ENCODE measurements at places on chromosomes 1 and 21.

GRCh38 chr1:70041317-70042045 is 163.9 kb downstream of the LRRC40 start:
- DNase-seq = no peak

DNA sequence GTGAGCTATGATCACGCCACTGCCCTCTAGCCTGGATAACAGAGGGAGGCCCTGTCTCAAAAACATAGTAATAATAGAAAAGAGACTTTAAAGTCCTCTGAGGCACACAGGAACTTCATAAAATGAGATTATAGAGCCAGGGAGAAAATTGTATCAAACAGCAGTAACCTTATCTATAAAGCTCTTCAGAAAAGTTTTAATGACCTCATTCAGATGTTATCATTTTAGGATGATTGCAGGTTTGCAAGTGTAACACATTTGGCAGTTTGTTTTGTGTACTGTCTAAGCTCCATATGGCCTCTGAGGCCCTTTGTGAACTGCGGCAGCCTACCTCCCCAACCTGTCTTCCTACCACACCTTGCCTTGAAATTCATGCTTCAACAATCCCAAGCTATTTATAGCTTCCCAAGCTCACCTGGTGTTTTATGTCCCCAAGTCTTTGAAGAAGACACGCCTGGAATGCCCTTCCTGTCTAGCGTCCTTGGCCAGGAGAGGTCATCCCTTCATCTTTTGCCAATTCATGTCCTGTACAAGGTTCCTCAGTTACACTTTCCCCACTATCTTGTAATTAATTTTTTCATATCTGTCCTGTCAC is 8.5 kb upstream of the AKNAD1 start:
- no peak for DNase-seq

DNA sequence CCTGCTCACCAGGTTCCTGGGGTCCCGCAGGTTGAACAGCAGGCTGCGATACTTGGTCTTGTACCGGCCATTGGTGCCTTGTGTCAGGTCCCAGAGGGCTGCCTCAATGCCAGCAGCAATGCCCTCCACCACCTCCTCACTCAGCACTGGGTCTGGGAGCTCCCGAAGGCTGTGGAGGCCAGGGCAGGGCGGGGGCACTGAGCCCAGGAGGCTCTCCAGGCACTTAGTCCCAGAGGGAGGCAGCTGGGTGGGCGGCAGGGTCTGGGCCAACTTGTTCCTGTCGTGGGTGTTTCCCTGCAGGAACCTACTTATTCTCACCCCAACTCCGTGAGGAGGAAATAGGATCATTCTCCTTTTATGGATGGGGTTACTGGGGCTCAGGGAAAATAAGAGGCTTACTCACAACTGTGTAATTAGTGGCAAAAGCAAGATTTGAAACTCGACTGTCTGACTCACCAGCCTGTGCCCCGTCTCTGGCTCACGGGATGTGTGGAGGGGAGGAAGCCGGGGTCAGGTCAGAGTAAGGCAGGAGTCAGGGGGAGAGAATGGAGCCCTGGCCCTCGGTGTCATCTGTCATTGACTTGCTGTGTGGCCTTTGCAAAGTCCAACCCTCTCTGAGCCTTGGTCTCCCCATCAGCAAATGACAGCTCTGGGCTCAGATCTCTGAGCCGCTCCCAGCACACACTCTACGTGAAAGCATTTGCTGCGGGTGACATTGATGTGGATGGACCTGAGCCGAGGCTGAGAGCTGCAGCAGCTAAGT is 17.2 kb downstream of the SPOCD1 start:
- no peak for DNase-seq

GRCh38 chr1:227891223-227891954 is 56.3 kb downstream of the WNT9A start:
- DNase-seq = no peak

GRCh38 chr1:94540440-94541245 is 916 bp downstream of the F3 start:
- no peak for DNase-seq

- DNase-seq = no peak
Measured at GRCh38 chr1:47347735-47348134, 14.1 kb downstream of the CMPK1 start.

- DNase-seq = no peak
Measured at GRCh38 chr1:229752679-229753078, 126.6 kb downstream of the URB2 start.

GRCh38 chr1:68228851-68229250 is 3.5 kb downstream of the WLS start:
- no peak for DNase-seq

DNA sequence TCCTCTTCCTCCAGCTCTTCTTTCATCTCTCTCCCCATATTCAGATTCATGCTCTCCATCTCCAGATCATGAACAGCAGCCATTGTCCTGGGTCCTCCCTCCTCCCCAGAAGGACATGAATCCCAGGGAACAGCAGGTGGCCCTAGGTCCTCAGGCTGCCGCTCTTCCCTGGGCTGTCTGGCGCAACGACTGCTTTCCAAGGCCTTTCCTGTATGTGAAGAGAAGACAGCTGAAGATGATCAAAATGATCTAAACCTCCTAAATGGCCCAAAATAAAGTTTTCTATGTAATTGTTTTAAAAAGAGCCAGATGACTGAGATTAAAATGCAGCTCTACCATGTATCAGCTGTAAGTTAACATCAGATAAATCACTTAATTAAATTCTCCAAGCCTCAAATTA is 22.5 kb downstream of the RHBDL2 start:
- no peak for DNase-seq

- no peak for DNase-seq
Measured at GRCh38 chr1:87466621-87467020, 137.9 kb downstream of the LMO4 start.

- peak; percentile 54 for DNase-seq
Measured at GRCh38 chr1:214328770-214329469, 48.0 kb downstream of the SMYD2 start.

GRCh38 chr1:240239309-240239708 is 147.6 kb downstream of the FMN2 start:
- no peak for DNase-seq

DNA sequence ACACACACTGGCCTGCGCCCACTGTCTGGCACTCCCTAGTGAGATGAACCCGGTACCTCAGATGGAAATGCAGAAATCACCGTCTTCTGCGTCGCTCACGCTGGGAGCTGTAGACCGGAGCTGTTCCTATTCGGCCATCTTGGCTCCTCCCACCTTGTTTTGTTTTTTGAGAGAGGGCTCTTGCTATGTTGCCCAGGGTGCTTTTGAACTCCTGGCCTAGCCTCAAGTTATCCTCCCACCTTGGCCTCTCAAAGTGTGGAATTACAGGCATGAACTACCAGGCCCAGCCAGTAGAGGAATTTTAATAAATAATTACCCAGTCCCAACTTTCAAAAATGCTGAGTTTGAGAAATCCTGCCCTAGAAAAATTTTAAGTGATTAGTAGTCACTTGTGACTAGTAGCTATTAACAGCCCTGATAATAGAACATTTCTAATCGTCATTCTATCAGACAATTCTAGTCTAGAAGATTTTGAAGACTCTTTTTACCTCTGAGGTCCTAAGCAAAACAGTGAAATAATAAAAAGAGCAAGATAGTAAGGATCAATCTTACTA is 30.9 kb upstream of the SLC35D1 start:
- no peak for DNase-seq

DNA sequence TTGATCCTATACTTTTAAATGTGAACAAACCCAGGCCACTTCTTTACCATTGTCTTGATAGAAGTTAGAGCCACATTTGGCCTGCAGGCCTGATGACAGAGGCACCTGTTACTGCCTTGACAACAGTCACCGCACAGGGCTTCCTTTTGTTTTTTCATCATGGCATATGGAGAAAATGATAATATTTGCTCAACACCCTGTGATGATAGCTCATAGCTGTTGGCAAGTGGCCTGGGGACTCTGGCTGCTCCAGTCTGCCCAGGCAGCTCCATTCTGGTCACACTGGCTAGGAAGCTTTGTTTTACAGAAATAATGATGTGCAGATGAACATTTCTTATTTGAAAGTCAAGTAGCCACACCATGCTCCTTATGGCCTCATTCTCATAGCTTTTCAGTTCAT is 89.6 kb upstream of the GPR88 start:
- DNase-seq = no peak

GRCh38 chr1:175157200-175157599 is 35.4 kb downstream of the KIAA0040 start:
- no peak for DNase-seq

DNA sequence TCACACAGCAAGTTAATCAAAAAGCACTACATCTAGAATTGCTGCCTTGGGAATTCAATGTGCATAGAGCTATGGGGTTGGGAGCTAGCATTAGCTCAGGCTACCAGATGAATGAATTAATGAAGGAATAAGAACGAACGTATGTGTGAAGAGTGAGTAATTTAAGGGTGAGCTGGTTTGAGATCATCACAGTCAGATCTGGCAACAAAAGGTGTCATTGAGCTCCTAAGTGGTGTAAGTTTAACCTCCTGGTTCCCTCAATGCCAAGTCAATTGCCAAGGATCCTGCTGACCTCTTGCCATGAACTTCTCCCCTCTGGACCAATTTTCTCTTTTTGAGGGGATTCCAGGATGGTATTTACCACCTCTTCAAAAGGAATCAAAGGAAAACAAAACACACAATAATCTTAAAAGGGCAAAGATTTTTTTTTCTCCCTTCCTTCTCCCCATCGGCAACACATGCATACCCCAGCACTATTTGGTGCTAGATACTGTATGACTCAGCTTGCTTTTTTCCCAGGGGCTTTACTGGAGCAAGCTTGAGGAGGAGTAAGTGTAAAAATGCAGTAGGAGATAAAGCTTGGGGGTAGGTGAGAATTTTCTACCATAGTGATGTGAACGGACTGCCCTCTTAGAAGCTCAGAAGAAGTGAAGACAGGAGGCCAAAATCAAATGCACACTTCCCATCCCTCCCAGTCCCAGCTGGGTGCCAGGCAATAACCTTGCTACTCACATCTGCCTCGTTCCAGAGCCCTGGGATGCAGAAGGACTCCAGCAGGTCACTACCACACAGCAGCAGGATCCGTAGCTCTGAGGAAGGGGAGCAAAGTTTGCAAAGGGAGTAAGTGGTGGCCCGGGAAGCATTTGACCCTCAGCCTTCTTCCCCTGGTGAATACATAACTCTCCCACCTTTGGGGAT is 92.0 kb downstream of the LAMC2 start:
- no peak for DNase-seq

DNA sequence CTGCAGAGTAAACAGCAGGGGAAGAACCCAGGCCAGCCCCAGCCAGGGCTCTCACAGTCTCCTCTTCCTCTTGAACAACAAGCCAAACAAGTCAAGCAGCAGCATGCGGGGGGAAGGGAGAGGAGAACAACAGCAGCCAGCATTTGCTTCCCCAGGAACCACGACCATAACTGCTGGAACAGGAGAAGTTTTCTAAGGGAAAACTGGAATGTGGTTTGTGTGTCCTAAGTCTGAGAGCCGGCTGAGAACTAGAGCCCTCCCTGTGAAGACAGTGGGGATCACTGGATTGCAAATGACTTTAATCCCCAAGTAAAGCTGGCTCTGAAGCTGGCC is 48.2 kb downstream of the COQ8A start:
- DNase-seq = no peak

DNA sequence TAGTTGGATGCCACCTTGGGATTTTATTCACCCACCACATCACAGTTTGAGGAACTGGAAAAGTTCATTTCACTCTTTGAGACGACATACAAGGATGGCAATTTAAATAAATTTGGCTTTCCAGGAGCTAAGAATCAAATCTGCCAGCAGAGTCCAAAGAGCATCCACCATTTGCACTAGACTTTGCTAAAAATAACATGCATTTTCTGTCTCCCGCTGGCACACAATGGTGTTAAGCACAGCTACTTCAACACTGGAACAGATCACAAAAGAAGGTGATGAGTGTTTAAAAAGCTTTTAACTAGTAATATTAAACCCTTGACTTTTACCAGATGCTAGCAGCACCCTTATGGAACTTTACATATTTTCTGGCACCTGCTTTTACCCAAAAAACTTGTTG is 44.6 kb downstream of the MAEL start:
- DNase-seq = no peak

DNA sequence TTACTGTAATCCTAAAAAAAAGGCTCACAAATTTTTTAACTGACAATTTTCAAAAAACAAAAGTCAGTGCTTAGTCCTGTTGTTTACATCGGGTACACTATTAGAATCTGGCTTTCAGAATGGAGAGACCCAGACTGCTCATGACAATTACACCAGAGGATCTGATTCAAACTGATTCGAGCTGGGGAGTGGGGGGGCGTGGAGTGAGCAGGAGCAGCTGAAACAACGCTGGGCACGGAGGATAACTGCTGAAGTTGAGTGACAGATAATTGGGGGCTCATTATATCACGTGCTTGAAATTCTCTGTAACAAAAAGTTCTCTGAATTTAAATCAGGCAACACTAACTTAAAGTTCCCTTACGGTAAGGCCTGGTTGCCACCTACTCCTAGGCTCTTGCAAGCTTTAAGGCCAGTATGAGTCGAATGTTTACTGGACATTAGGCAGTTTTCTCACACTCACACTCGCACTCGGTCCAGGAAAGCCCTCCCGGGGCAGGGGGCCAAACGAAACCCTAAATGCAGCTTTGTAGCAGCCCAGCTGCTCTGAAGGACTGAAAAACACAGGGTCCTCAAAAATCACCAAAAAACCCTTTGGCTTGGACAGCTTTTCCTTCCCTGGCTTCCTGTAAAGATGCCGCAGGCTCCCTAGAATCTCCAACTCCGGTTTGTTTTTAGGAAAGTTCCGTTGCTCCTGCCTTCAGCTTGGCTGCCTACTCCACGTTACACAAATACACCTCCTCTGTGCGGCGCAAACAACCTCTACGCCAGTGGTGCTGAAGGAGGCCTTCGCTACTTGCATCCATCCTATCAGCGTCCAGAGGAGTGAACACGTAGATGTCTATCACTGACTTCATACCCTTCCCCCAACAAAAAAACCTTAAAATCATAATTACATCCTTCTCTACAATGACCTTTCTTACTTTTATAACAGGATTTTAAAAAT is 42.9 kb downstream of the CAPZB start:
- no peak for DNase-seq

GRCh38 chr1:15323351-15323988 is 76.4 kb downstream of the FHAD1 start:
- DNase-seq = peak; percentile 65

- no peak for DNase-seq
Measured at GRCh38 chr1:50424045-50424883, 1.0 kb upstream of the DMRTA2 start.

DNA sequence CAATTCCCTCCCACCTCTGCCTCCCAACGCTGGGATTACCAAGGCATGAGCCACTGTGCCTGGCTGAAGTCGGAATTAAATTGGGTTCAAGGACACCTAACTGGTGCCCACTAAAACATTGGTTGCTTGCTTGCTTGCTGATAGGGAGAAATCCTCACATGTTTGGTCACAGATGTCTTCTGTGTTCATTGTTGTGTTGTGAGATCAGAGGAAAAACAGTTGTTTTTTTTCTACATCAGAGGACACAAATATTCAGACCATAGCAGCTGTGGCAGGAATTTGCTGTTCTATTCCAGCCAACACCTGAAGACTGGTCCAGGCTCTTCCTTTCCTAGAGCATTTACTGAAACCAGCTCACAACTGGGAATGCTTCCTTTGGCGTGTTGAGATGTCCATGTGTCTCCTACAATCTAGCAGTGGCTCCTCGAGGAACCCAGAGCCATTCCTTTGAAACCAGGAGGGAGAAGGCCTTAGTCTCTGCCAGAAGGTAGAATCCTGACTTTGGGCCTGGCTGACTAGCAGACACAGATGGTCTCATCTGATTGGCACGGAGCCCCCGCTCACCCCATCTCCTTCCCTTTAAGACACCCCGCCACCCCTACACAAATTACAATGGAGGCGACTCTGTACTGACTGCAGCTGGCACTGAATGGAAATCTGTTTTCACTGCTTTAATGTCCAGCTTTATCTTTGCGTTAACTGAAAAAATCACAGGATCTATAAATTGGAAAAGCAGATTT is 24.3 kb upstream of the TRIM17 start:
- no peak for DNase-seq

- DNase-seq = no peak
Measured at GRCh38 chr1:106072909-106073600, 983.4 kb upstream of the PRMT6 start.

Measured in HCT116 (cell line).